ELF-1 (cell line): ENCODE measurements at places on chromosomes 3 and 15.

GRCh38 chr3:158789592-158789991 is 12.3 kb upstream of the MFSD1 start:
- DNase-seq: no peak

GRCh38 chr3:10400749-10401495 is 80.0 kb upstream of the SEC13 start:
- DNase-seq: no peak

DNA sequence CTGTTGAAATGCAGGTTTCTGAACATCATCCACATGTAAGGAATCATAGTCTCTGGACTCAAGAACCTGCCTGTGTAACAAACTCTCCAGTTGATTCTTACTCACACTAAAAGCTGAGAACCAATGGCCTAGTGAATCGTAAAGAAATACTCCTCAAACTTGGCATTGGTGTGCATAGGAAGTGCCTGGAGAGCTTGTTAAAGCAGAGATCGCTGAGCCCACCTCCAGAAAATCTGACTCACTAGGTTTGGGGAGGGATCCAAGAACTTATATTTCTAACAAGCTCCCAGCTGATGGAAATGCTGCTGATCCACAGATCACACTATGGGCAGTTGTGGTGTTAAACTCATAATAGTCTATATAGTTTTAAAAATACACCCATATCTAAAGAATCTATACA is 55.8 kb upstream of the LMCD1 start:
- no peak for DNase-seq

DNA sequence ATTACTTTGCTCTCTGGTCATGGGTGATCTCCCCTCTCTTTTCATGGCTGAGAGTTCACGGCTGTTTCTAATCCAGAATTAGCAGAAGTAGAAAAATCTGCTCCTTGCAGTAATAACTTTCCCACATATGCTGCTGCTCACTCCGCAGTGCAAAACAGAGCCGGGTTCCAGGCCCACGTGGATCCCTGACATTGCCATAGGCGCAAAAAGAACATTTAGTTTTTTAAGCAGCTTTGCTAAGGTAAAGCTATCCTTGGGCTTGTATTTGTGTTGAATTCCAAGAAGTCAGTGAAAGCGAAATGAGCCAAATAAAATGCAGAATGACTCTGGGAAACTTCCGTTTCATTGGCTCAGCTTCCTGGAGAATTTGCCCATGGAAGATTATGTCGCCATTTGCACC is 633.7 kb upstream of the SUCLG2 start:
- DNase-seq: no peak

- peak; percentile 87 for DNase-seq
Measured at GRCh38 chr3:190424478-190425439, 24.9 kb downstream of the TMEM207 start.

GRCh38 chr3:129056451-129057173 is 4.0 kb upstream of the GP9 start:
- DNase-seq: no peak

- DNase-seq: no peak
Measured at GRCh38 chr3:143597774-143598652, 250.3 kb downstream of the SLC9A9 start.

- DNase-seq: no peak
Measured at GRCh38 chr3:29070959-29071634, 209.8 kb upstream of the RBMS3 start.

- DNase-seq: no peak
Measured at GRCh38 chr3:160012108-160012507, 23.5 kb downstream of the IL12A start.

DNA sequence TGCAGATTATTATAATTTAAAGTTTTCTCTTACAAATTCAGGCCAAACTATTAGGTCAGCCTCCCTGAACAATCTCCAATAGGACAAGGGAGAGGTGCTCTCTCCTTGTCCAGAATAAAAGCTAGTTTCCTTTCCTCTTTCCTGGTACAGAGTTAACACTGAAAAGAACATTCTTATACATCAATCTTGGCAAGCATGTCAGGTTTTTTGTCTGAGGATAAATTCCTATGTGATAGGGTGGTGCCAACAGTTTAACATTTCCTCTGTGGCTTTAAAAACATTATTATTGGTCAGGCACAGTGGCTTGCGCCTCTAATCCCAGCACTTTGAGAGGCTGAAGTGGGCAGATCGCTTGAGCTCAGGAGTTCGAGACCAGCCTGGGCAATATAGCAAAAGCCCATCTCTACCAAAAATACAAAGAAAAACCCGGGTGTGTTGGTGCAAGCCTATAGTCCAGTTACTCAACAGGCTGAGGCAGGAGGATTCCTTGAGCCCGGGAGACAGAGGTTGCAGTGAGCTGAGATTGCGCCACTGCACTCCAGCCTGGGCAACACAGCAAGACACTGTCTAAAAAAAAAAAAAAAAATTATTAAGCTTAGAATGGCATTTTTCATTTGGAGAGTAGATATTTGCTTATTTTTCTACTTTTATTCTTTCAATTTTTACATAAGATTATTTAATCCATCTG is 13.7 kb upstream of the ULK4 start:
- DNase-seq: no peak

- DNase-seq: no peak
Measured at GRCh38 chr3:47455806-47456452, 19.8 kb downstream of the SCAP start.

DNA sequence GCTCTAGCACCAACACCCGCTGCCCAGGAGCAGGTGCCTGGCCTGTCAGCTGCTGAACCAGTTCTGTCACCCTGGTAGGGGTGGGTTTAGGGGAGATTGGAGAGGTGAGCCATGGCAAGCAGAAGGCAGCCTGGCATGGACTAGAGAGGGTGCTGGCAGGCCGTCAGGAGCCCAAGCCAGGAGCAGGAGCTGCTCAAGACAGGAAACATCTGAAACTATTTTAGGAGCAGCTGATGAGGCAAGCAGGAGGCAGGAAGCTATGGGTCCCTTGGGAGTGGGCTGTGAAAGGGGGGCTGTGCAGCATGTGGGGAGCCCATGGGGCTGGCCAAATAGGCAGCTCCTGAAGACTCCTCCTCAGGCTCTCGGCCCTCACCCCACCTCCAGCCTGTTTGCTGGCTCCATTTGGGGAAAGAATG is 2.3 kb downstream of the INKA1 start:
- DNase-seq: no peak

GRCh38 chr15:55151631-55152030 is 45.1 kb downstream of the RSL24D1 start:
- no peak for DNase-seq

DNA sequence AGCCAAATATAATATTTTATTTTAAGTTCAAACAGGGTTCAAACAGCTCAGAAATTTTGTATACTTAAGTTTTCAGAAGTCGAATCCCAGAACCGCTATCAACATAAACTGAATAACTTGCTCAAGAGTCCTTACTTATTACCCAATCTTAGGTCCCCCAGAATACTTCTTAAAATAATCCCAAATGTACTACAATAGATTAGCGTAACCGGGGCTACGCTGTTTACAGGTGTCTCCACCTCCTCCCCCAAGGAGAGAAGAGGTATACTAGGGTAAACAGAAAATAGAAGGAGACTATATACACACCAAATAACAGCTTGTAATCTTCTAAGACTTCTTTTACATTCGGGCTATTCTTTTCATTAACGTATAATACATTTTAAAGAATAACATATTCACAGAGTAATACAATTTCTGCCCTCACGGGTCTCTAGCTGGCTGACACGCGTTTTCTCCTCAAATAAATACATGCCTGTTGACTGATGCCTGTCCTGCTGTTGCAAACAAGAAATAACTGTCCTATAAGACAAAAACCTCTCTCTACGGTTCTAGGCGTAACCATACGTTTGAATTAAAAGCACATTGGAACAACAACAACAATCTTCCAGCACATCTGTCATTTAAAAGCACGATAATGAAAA is 1.3 kb downstream of the DENND4A start:
- DNase-seq: no peak
